ENCODE measurements at places on chromosomes 1 and 21. TPM values are rescaled to one million over a fixed set of nuclear protein-coding genes. Genes with fewer than 3 reads are reported as not detected.

DNA sequence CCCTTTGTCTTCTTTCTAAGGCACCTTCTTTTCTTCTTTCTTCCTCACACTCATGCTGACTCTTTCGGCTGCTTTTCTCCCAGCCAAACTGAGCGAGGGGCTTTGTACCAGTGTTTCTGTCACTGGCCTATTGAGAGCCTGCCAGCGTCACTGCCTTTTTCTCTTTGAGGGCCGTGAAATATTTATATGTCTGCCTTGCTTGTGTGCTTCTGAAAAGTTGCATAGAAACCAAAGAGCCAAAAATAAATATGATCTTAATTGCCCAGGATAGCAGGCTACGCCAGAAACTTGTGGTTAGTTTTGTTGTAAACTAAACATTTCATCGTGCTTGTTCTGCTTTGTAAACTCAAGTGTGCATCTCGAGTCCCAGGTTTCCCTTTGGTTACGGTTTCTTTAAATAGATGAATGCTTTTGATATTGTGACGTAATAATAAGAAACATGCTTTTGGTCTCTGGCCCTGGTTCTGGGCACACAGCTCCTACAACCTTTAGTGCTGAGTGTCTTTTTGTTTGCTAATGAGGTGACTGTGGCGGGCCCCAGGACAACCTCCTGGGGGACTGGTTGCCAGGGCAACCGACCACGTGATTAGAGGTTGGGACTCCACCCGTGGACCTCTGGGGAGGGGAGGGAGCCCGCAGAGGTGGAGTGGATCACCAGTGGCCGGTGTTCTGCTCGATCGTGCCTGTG, 10.8 kb downstream of the SLC37A1 start:
- H3K4me1 ChIP-seq: peaks cover 5% of the 10 kb centered on the region
- H3K27ac ChIP-seq: peak overlapping the region; percentile 74
- no peak overlapping the region for H3K4me3 ChIP-seq
- H3K27me3 ChIP-seq: no peaks in the 10 kb centered on the region
- H3K36me3 ChIP-seq: peaks cover 25% of the 10 kb centered on the region

GRCh38 chr1:85275701-85276214, 674 bp downstream of the BCL10 start:
- peaks cover 15% of the 10 kb centered on the region for H3K36me3 ChIP-seq
- no peak for DNase-seq

- no peak overlapping the region for H3K4me3 ChIP-seq
- peaks cover 6% of the 10 kb centered on the region for H3K27me3 ChIP-seq
- no peaks in the 10 kb centered on the region for H3K4me1 ChIP-seq
- no peak for DNase-seq
Observed at GRCh38 chr1:170749959-170750358, 86.0 kb downstream of the PRRX1 start.

Gene MIA3
- total RNA-seq: 45.6 TPM

GRCh38 chr21:21156397-21156796, 158.2 kb downstream of the NCAM2 start:
- H3K27ac ChIP-seq: no peak overlapping the region
- DNase-seq: no peak
- H3K36me3 ChIP-seq: no peaks in the 10 kb centered on the region

- DNase-seq: no peak
- H3K36me3 ChIP-seq: no peaks in the 10 kb centered on the region
- no peaks in the 10 kb centered on the region for H3K27me3 ChIP-seq
- H3K4me1 ChIP-seq: no peaks in the 10 kb centered on the region
- H3K4me3 ChIP-seq: no peak overlapping the region
Observed at GRCh38 chr1:203564024-203564423, 62.6 kb upstream of the ATP2B4 start.
